ENCODE measurements at places on chromosomes 16 and 17.

DNA sequence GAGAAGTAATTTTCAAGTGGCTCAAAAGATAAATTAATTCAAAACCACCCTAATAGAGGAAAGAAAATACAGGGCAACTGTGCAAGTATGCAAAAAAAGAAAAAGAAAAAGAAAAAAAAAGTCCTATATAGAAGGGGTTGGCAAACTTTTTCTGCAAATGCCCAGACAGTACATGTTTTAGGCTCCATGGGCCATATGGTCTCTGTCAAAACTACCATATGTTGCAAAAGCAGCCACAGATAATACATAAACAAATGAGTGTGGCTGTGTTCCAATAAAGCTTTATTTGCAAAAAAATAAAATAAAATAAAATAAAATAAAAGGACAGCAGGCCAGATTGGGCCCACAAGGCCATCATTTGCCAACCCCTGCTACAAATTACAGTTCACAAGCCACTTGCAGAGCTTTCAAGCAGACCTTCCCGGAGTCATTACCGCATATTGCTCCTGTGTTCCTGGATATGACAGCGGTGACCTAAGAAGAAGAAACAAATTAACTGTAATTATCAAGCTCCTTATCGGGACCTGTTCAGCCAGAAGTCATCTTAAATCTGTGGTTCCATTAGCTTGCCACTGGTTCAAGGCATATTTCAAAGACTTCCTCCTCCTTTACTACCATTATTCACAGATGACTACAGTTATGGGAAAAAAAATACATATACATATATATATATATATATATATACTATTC, 15.9 kb downstream of the ZC3H7A start:
- DNase-seq: no peak

- no peak for DNase-seq
Observed at GRCh38 chr16:49546735-49547134, 173.1 kb downstream of the C16orf78 start.

- no peak for DNase-seq
Observed at GRCh38 chr17:61208301-61209105, 191.1 kb upstream of the TBX2 start.

- no peak for DNase-seq
Observed at GRCh38 chr16:47643323-47644000, 182.3 kb downstream of the PHKB start.

GRCh38 chr17:1422885-1423284, 22.9 kb upstream of the YWHAE start:
- DNase-seq: peak; percentile 95

DNA sequence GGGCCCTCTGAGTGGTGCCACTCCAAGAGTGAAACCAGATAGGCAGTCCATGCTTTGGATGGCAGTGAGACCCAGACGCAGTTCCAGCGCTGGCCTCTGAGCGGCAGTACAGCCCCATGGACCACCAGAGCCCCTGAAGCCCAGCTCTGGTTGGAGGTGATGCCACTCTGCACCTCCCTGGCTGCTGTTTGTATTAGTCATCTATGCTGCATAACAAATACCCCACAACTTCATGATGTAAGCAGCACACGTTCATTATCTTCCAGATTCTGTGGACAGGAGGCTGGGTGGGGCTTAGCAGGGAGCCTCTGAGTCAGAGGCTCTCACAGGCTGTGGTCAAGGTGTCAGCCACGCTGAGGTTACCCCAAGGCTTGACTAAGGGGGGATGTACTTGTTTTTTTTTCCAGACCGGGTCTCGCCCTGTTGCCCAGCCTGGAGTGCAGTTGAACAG, 5.1 kb upstream of the NME4 start:
- peak; percentile 52 for DNase-seq

GRCh38 chr16:13453325-13453724, 466.6 kb upstream of the ERCC4 start:
- DNase-seq: no peak

GRCh38 chr16:4428500-4428899, 2.8 kb downstream of the DNAJA3 start:
- no peak for DNase-seq

DNA sequence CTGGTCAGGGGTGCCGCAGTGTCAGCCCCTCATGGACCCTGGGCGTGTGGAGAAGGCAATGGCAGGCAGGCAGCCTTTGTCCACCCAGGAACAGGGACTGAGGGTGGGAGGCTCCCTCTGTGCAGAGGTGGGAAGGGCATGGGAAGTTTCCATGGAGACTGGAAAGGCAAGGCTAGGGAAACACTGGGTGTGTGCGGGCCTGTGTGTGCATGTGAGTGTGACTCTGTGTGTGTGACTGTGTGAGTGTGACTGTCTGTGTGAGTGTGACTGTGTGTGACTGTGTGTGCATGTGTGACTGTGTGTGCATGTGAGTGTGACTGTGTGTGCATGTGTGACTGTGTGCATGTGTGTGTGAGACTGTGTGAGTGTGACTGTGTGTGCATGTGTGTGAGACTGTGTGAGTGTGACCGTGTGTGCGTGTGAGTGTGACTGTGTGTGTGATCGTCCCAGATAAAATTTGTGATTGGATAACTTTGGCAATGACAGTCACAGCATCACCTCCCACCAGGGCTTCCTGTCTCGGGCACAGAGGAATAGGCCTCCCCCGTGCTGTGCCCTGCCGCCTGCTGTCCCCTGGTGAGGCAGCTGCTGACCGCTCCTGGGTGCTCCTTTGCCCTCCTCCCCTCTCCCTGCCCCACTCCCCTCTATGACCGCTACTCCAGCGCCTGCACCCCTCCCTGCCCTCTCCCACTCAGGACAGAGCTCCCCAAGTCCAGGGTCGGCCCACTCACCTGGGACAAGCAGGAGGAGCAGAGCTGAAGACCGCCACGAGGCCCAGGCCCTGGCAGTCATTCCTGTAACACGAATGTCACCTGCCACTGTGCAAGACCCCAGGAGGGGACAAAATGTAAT, 698 bp downstream of the CD300C start:
- DNase-seq: no peak

DNA sequence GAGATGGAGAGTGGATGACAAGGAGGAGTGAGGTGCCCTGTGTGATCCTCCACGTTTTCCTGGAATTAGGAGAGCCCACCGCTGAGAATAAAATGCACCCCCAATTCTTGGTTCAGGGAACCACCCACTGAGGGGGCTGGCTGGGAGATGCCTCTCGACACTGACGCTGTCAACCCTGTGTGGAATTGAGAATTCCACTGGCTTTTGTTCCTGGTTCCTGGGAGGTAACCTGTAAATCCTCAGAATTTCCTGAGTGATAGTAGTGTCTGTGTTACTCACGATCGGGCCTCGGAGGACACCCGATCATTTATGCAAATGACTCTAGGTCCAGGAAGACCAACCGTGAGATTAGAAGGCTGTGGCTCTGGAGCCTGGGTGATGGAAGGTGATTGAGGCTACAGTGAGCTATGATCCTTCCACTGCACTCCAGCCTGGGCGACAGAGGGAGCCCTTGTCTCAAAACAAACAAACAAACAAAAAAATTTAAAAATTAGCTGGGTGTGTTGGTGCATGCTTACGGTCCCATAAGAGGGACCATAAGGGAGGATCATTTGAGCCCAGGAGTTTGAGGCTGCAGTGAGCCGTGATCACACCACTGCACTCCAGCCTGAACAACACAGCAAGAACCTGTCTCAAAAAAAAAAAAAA, 11.7 kb upstream of the PRPSAP1 start:
- DNase-seq: no peak

DNA sequence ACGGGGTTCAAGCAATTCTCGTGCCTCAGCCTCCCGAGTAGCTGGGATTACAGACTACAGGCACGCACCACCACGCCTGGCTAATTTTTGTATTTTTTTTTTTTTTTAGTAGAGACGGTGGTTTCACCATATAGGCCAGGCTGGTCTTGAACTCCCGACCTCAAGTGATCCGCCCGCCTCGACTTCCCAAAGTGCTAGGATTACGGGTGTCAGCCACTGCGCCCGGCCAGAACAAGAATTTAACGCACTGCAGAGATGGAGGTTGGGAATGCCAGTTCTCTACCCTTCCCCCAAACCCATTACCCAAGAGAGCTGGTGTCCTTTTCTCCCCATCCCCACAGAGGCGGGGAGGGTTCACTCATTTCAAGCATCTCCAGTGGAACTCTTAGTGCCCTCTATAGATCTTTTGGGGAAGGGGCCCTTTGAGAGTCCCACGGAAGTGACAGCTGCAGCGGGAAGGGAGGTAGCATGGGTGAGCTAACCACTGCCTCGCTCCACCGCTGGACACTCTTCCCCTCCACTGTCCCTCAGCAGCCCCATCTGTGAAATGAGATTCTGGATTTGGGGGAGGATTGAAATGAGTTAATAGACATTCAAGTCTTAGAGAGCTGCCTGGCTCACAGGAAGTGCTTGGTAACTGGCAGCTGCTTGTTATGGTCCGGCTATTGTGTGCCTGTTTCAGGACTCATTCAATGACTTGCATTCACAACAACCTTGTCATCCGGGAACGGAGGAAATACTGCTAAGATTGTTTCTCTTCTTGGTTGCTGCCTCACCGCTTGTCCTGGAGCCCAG, 3.5 kb upstream of the UBALD2 start:
- no peak for DNase-seq

- no peak for DNase-seq
Observed at GRCh38 chr17:75163074-75163473, 8.8 kb upstream of the JPT1 start.

Data from kidney epithelial cell (primary cell).